ENCODE measurements at places on chromosomes 11 and 22.

DNA sequence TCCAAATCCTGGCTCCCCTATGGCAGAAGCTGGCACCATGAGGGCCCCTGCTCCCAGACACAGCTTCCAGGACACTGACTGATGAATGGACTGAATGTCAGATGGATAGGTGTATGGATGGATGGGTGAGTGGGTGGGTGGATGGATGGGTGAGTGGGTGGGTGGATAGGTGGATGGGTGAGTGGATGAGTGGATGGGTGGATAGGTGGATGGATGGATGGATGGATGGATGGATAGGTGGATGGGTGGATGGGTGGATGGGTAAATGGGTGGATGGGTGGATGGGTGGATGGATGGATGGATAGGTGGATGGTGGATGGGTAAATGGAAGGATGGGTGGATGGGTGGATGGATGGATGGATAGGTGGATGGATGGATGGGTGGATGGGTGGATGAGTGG, 4.3 kb downstream of the FGF3 start:
- DNase-seq, result no peak

DNA sequence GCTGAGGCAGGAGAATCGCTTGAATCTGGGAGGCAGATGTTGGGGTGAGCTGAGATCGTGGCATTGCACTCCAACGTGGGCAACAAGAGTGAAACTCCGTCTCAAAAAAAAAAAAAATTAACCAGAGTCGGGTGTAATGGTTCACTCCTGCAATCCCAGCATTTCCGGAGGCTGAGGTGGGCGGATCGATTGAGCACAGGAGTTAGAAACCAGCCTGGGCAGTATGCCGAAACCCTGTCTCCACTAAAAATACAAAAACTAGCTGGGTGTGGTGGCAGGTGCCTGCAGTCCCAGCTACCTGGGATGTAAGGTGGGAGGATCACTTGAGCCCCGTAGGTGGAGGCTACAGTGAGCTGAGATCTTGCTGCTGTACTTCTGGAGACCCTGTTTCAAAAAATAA, 1.5 kb downstream of the RANGAP1 start:
- no peak for DNase-seq

- no peak for DNase-seq
These were observed 22.9 kb upstream of the ARHGAP8 start for GRCh38 chr22:44729391-44730021.

DNA sequence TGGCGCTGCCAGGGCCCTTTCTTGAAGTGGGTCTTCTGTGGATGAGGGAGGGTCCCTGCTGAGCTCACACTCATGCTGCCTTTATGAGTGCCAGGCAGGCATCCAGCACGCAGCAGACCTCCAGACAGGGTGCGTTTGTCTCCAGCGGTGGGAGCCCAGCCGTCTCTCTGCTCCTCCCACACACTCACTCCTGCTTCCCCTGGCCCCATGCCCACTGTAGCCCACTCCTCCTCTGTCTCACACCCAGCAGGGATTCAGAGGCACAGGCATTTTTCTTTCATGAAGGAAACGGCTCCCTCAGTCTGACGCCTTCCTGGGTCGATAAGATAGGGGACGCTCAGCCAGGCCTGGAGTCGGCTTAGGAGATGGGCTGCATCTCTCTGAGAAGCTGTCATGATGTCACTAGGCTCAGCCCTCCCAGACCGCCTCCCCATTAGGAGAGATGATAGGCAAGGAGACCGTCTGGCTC, 183.9 kb upstream of the NCAM1 start:
- no peak for DNase-seq

GRCh38 chr11:12667646-12668045, 6.6 kb upstream of the TEAD1 start:
- DNase-seq, result no peak

GRCh38 chr11:27217948-27218420, 145.0 kb downstream of the CCDC34 start:
- DNase-seq, result no peak
